ENCODE measurements at places on chromosomes 12 and 14. TPM values are rescaled to one million over a fixed set of nuclear protein-coding genes. Genes with fewer than 3 reads are reported as not detected.

- DNase-seq: no peak
These were observed 42.4 kb upstream of the CCDC175 start for GRCh38 chr14:59619061-59619460.

The TBC1D30 gene
- total RNA-seq: 1.6 TPM

The MYBPC1 gene
- not detected for total RNA-seq

The MGST1 gene
- not detected for total RNA-seq

- no peak for DNase-seq
These were observed 241.0 kb downstream of the EMP1 start for GRCh38 chr12:13437541-13437940.

The PITPNM2 gene
- 13.1 TPM for total RNA-seq

DNA sequence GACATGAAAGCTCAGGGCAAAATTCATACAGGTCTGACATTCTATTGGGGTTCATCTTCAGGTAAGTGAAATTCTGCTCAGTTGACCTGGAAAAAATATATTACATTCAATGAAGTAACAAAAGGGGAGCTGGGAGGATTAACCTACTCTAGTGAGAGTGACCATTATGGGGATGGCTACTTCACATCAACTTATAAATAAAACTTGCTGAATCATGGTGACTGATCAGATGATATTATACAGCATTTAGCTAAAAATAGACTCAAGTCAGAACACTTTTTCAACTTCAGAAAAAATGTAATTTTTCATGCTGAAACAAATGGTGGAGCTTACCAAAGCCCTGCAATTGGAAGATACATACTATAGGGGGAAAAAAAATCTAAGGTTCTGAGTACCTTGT is 800.2 kb downstream of the FSCB start:
- DNase-seq: no peak

DNA sequence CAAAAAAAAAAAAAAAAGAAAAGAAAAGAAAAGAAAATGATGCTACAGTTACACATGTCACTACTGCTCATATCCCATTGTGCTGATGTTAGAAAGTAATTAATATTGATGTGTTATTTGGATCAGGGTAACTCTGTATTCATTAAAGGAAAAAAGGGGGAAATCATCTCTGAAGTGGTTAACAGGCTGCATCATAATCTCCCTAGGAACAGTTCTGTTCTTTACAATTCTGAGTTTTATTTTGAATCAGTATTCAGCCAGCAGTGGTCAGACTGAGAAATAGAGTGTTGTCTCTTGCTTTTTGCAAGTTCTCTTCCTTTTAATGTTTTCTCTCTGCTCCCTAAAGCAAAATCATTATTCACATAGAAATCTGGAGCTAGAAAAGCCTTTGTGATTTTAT is 128.6 kb upstream of the CRY1 start:
- DNase-seq: no peak

DNA sequence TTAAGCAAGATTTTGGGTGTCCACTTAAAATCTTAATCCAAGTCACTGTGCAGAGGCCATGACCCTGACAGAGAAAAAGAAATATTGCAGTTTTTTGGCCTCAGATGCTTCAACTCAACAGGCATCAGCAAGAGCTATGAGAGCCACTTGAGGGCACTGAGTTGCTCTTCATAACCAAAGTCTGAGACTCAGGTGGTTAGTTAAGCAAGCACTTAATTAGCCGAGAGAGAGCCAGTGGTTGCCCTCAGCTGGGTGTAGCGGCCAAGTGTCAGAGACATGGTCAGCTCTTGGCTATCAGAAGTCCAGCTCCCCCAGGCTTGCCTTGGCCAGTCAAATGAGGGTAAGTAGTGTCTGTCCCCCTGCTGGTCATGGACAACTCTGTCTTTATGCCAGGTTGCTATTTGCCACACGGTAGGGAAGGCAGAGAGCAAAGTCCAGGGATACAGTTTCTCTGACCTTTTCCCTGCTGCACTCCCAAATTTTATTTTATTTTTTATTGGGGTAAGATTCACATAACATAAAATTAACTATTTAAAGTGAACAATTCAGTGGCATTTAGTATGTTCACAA is 9.0 kb upstream of the KRT71 start:
- DNase-seq: no peak

DNA sequence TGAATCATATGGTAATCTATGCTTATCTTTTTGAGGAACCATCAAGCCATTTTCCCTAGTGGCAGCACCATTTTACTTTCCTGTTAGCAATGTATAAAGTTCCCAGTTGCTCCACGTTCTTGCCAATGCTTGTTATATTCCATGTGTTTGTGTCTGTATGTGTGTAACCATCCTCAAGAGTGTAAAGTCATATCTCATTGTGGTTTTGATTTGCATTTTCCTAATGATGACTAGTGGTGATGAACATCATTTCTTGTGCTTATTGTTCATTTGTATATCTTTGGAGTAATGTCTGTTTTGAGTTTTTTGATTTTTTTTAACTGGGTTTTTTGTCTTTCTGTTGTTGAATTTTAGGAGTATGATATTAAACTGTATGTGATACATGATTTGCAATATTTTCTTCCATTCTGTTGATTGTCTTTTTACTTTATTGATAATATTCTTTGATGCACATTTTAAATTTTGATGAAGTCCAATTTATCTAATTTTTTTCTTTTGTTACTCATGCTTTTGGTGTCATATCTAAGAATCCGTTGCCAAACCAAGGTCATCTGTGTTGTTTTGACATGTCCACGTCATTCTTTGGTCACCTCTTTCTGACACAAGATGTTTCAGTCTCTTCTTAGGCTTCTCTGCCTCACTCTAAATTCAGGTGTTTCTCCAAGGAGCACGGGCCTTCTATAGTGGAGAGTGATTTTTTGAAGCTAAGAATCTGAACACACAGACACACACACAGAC is 36.1 kb downstream of the PPHLN1 start:
- no peak for DNase-seq

- DNase-seq: no peak
These were observed 15.9 kb upstream of the CCER1 start for GRCh38 chr12:90970911-90971310.

- DNase-seq: no peak
These were observed 50.0 kb downstream of the SSPN start for GRCh38 chr12:26245175-26245942.

DNA sequence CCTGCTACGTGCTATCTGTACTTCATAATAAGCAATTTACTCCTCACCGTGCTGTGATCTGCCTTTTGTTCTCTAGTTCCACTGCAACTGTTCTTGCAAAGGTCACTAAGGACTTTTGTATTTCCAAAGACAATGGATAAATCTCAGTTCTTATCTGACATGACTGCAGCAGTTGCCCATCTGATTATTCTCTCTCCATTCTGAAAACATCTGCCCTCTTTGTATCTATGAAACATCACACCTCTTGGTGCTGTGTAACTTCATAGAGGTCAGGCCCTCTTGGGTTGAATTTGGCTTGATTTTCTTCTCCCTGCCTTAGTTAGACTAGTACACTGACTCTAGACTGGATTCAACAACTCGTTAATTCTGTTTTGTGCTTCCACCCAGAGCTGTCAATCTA is 319.6 kb downstream of the BTG1 start:
- DNase-seq: no peak

DNA sequence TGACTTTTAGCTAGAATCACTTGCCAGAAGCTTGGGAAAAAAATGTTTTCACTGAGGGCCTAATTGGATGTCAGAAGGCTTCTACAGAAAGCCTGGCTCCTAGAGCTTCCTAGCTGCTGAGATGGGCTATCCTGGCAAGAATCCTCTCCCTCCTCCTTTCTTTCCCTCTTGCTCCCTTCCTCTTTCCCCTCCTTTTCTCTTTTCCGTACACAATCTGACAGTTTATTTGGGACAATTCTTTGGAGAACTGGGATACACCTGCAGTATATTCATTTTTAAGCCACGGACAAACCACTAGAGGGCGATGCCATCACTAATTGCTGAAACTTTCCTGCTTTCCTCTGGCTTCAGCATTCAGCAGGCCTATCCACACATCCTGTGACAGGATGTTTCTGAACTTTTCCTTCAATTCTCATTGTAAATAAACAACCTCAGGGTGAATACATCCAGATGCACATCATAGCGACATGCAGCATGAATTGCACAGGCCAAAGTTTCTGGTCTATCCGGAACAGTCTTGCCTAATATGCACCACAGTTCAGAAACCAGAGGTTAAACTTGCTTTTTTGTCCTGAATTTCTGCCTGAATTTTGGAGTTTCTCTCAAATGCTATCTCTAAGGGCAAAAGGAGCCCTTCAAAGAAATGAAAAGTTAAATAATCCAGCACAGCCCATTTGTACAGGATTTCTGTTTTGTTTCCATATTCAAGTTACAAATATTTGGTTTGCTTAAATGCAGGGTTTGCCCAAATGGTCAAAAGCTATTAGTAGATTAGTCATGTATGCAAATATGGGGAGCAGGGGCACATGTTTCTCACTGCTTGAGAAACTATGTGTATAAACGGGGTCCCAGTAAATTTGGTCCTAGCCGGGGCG is 142.8 kb downstream of the PAWR start:
- DNase-seq: no peak

DNA sequence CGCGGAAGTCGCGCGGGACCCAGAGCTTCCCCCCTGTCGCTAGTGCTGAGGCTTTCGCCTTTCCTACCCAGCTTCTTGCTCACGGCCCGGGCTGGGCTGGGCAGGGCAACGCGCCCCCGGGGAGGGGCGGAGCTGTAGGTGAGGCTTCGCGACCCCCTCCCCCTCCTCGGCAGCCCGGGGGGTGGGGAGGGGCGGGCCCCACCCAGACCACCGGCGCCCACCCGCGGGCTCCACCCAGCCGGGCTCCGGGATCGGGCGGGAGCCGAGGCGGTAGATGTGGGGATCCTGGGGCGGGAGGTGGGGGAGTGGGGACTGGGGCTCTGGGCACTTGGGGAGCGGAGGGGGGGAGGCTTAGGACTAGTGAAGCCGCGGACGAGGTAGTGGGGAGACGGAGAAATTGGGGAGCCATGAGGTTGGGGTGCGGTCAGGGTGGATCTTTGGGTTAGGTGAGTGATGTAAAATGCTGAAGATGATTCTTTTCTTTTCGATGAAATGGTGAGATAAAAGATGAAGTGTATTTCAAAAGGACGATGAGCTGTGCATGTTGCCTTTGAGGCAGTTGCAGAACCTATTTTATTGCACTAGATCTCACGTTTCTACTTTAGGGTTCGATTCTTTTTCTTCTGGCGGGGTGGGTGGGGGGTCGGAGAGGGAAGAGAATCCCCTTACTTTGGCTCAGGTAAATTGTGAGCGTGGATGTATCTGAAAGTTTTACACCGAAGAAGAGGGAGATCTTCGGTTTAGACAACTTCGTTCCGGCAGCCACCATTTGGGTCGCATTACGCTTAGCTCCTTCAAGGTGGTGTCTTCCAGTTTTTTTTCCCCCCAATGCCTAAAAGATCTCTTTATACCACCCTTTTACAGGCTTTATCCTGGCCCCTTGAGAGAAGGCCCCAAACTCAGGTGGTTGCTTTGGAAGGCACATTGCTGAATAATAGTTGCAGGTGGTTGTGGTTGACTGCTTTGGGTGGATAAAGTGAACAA is 619 bp downstream of the ERC1 start:
- DNase-seq: no peak

DNA sequence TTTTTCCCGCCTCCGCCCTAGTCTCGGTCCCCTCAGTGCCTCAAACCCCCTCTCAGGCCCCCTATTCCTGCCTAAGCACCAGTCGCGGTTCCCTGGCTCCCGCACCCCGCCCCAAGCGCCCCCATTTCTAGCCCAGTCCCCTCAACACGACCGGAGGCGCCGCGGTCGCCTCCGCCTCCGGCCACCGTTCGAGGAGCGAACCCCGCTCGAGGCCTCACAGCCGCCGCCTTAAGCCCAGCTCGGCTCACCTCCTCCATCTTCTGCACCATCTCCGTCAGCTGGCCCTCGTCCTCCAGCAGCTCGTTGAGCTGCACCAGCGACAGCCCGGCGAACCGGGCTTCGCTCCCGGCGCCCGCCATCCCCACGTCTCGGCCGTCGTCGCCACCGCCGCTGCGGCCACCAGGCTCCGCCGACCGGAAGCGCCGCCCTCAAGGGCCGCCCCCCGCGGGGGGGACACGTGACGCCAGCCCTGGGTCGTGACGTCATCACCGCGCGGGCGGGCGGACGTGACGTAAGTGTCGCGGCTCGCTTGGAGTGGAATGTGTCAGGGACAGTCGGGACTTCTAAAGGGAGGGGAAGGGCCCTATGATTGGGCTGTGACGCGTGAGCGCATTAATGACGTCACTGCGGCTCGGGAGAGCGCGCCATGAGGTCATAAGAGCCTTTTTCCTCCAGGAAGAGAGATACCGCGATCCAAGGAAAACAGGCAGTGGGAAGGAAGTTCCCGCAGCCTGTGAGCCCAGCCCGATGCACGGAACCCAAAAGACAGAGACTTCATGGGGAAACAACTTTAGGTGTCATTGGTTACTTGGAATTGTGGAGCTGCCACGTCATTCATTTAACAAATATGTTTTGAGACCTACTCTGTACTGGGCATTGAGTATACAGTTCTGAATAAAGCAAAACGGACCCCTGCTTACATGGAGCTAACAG is at the start of gene VPS37B:
TSS of gene VPS37B (minus strand) at position 421 of the 933 bp plus-strand sequence. CDS start at position 359, 62 bp downstream.
- DNase-seq: peak; percentile 89

The TAS2R20 gene
- 0.21 TPM for total RNA-seq

- no peak for DNase-seq
These were observed 52.9 kb downstream of the TECPR2 start for GRCh38 chr14:102415671-102416070.

DNA sequence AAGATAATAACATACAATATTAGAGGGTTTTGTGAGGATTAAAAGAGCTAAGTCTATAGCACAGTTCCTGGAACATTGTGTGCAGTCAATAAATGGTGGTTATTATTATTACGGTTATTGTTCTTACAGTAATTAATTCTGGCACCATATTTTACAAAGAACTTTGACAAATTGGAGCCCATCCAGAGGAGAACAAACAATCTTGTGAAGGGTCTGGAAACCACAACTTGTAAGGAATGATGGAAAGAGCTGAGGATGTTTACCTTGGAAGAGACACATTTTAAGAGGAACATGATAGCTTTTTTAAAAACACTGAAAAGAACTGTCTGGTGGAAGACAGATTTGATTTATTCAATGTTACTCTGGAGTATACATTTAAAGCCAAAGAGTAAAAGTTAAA is 150.5 kb upstream of the KRR1 start:
- no peak for DNase-seq

- DNase-seq: no peak
These were observed 4.9 kb downstream of the GALNT6 start for GRCh38 chr12:51386351-51386750.

The ARID2 gene
- total RNA-seq: 18.5 TPM

GRCh38 chr14:105577314-105577861 is 51.0 kb downstream of the TMEM121 start:
- no peak for DNase-seq
